Activated naive CD4-positive, alpha-beta T cell (primary cell): ENCODE measurements at places on chromosomes 6 and 20.

DNA sequence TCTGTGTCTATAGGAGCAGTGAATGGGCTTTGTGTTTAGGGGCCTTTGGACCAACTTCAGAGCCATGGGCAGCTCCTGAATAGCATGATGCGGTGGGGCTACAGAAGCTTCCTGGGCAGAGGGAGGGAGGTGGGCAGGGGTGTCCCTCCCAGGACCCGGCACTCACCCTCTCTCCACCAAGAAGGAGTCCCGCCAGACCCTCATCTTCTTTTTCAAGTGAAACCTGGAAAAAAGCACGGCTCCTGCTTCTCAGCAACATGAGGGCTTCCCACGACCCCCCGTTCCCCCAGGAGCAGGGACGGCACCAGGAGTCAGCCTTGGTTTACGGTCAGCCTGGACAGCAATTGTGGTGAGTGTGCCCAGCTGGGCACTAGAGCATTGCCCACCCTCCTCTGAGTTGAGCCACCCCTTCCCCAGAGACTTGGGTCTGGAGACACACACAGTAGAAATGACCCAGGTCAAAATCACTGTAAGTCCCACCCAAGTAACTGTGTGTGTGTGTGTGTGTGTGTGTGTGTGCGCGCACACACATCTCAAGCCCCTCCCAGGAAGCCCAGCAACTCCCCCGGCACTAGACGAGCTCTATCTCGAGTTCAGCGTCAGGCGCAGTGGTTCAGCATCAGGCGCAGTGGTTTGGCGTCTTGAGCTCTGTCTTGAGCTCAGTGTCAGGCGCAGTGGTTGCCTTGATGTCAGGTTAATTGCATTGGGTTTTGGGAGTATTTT is 108.2 kb downstream of the SULF2 start:
- DNase-seq = no peak

DNA sequence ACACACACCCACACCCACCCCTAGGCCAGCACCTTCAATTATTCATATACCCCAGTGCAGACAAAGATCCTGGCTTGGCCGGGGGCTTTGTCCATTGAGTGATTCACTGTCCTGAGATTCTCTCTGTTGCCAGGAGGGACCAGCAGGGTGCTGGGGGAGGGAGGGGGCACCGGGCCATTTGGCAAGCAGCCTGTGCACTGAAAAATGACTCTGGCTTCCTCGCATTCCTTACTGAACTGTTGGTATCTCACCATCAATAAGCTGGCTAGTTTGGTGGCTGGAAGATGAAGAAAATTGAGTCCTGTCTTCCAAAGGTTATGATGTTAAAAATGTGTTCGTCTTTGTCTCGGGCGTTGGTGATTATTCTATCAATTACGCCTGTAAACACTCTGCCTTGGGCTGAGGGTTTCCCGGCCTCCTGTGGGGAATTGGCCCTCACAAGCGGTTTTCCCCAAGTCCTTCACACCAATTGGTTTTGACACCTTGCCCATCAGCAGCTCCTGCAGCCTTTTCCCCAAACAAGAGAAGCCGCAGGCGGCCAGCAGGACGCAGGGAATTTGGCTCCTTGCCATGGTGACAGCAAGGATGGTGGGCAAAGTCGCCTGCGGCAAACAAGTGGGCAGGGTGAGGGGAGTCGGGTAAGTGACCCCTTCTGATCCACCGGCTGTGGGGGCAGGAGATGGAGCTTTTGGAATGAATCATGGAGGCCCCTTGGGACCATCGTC is 4.9 kb downstream of the VSTM2L start:
- no peak for DNase-seq

DNA sequence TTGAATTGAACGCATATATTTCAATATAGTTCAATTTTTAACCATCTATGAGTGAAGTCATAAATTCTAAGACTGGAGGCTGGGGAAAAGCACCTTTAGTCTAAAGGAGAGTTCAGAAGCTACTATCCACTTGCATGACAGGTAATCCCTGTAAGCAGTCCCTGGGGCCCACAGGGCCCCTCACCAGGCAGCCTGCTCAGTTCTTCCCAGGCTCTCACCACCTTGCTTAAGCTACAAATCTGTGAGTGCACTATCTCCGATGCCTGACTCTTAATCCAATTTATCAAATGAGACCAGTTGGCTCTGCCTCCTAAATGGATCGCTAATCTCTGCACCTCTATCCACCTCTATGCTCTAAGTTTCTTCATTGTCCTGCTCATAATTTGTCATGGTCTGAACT is 413.8 kb downstream of the PTPRT start:
- no peak for DNase-seq

DNA sequence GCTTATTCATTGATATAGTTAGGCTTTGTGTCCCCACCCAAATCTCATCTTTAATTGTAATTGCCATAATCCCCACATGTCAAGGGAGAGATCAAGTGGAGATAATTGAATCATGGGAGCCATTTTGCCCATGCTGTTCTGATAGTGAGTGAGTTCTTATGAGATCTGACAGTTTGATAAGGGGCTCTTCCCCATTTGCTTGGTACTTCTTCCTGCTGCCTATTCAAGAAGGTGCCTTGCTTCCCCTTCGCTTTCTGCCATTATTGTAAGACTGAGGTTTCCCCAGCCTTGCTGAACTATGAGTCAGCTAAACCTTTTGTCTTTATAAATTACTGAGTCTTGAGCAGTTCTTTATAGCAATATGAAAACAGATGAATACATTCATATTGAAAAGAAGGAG is 45.6 kb downstream of the CENPW start:
- DNase-seq = no peak

DNA sequence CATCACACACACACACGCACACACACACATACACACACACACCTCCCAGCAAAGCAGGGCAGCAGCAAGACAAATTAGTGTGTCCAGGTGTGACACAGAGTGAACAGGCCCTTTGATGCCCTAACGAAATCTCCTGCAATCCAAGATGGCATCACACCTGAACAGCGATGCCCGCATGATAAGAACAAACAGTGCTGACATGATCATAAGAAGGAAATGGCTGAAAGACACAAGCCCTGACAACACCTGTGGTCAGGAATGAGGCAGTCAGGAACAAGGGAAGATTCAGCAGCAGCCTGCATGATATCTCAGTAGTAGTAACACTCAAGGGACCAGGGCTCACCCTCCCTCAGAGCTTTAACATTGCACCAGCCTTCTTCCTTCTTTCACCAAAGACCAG is 156.9 kb downstream of the FAXC start:
- DNase-seq = no peak

- no peak for DNase-seq
Observed at GRCh38 chr20:64188682-64189529, 24.7 kb downstream of the MYT1 start.

GRCh38 chr6:169805242-169805838 is 53.9 kb downstream of the ERMARD start:
- no peak for DNase-seq

DNA sequence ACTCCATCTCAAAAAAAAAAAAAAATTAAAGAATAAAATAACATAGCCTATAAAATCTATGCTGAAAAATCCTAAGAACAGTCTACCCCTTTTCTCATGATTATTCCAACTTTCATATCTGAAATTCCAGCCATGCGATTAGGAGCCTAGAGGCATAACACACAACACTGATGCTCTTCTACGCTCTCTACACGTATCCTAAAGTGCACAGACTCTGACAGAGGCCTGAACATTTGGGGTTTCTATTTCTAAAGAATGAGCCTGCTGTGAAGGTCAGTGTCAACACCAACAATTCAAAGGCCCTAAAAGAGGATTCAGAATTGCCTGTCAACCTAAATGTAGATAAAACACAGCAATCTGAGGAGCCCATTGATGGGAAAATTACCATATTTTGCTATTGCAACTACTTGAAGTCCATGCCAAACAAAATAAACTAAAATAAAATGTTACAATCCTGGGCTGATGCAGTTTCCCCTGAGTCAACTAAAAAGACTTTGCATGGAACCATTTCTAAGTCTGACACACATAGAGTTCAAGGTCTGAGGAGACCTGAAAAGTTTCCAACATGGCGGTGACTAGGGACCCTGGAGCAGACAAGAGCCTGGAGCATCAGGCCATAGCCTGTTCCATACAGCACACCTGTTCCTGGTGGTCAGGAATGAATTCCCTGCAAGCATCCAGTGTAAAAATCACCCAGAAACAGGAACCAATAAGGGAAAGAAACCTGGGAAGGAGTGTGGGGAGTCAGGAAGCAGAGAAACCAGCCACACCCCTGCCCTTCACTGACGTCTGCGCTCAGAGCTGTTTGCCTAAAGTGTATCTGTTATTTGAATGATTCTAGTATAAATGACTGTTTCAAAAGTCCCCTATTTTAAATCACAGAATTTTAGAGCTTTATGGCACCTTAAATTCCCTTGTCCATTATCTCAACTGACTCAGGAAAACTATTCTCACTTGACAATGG is 11.8 kb downstream of the NINL start:
- DNase-seq = no peak

DNA sequence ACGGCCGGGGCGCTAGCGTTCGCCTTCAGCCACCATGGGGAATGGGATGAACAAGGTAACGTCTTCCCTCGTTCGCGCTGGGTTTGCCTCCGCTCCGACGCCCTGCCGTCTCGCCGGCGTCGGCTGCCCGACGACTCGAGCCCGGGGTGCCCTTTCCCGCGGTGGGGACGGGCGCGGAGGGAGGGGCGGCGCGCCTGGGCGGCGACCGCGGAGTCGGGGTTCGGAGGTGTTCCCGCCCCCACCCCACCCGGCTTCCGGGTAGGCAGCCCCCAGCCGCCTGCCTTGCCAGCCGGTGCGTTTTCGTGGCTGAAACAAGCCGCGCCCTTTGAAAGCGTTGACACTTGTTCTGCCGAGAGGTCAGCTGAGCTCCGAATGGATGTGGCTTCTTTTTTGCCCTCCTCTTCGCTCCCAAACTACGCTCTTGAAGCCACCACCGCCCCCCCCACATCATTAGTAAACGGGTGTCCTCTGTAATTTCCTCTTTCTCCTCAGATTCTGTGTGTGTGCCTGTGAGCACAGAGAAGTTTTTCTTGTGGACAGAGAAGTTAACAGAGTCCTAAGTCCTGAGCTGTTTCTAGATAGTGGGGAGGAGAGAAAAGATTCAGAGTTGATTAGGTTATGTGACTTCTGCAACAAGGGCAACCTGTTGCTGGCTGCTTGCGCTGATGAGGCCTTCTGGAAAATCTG is 362 bp downstream of the DUSP22 start:
- DNase-seq = no peak

DNA sequence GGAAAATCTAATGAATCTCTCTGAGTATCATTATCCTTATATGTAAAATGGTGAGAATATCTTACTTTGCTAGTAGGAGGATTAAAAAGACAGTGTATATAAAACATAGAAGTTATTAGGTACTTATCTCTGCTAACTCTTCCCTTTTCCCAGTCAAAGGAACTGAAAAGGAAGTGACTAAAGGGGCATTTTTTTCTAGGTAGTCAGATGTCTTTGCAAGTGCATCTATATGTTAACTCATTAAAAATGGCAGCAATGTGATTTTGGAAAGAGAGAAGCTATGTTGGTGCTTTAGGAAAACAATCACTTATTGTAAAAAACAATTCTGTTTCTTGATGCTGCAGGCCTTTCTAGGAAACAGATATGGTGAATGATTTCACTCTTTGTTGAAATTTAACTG is 180.9 kb downstream of the SAMD5 start:
- DNase-seq = no peak

DNA sequence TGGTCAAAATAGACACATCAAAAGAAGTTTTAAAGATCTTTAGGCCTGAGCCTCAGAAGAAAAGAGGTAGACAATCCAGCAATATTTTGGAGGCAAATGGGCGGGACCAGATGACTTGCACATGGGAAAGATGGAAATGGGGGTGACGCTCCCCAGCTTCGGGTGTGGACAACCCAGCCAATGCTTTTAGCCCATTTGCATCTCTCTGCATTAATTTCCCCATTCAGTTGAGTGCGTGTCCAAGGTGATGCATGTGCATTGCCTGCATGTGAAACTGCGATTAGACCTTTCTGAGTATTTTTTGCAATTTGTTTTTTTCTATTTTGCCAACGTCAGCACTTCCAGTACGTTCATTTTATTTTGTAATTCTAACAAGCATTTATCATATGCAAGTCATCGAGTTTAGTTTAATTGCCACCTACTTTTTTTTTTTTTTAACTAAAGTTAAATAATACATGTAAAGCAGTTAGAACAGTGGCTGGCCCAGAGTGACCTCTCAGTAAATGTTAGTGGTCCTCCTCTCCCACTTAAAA is 24.2 kb downstream of the PDRG1 start:
- DNase-seq = no peak

DNA sequence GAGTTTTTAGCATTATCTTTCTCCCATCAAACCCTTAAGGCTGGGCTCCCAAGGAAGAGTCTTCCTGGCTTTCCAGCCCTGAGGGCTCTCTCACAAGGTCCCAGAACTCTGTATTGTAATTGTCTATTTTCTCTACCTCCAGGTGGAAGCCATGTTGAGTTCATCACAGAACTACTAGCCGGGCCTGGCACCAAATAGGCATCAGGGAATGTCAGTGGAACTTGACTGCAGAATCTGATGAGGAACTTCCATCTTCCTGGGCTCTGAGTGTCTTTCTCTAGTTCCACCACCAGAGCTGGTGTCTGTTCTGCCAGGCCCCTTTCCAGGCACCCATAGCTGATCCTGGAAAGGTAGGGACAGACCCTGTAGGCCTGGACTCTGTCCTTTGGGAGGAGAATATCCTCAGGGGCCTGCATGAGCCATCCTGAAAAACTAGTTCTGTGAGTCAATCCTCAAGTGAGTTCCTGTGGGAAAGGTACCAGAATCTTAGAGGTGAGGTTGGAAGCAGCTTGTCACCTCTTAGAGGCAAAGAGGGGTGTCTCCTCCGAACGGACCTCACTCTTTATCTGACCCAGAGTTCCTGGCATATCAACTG is 11.1 kb upstream of the TOP1 start:
- DNase-seq = no peak

GRCh38 chr20:53202777-53203176 is 230.6 kb downstream of the TSHZ2 start:
- no peak for DNase-seq
